ENCODE measurements at places on chromosomes 2 and 18.
A peak's percentile ranks its signal among the peaks of the same experiment; 100 is the strongest.

DNA sequence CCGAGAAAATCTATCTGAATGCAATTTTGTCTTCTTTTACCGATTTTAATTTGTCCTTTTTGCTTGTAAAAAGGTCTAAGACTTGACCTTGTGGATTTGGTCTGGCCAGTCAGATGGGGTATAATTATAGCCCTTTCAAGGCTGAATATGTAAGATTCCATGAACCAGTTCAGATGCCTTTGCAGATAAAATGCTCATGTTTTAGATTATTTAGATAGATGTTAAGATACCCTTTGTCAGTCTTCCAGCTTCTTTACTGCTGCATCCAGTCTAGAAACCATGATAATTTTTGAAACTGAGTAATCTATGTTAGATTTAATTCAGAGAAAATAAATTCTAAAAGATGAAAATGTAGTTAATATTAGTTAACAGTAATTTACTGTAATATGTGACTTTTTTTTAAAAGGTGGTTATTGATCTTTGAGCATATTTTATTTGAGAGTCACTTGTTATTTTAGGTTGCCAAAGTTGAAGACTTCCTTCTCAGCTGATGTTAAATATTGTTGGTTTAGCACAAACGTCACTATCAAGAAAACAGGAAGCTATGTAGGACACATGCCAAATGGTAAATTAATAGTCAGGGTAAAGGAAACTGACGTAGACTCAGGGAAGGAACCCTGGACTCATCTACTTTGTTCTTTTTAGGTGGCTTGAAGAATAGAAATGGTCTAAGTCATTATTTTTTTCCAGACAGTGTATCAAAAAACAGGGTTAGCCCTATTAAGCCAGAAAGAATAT is 29.8 kb downstream of the BABAM2 start:
- no peak for DNase-seq

DNA sequence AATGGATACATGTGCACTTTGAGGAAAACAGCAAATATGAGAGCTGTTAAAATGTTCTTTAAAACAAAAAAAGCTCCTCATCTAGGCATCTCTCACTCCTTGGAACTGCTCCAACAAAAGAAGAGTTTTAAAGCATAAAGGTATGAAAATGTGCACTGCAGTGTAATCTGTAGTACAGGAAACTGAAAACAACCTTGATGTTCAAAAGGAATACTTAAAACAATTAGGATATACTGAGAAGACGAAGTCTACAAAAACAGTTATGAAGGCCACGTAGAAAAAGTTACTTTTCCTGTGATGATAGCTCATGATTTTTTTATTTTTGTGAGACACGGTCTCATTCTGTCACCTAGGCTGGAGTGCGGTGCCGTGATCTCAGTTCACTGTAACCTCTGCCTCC is 2.1 kb upstream of the GPR75 start:
- no peak for DNase-seq

- DNase-seq, result no peak
These were observed 88.7 kb upstream of the ATL2 start for GRCh38 chr2:38465789-38466127.

GRCh38 chr2:239075918-239076758 is 228.3 kb downstream of the TWIST2 start:
- peak; percentile 60 for DNase-seq

- no peak for DNase-seq
These were observed 45.1 kb upstream of the FOSL2 start for GRCh38 chr2:28347596-28347995.

GRCh38 chr2:207847098-207847806 is 77.5 kb upstream of the FZD5 start:
- no peak for DNase-seq

GRCh38 chr2:33312355-33312754 is 164.1 kb upstream of the RASGRP3 start:
- DNase-seq, result no peak

DNA sequence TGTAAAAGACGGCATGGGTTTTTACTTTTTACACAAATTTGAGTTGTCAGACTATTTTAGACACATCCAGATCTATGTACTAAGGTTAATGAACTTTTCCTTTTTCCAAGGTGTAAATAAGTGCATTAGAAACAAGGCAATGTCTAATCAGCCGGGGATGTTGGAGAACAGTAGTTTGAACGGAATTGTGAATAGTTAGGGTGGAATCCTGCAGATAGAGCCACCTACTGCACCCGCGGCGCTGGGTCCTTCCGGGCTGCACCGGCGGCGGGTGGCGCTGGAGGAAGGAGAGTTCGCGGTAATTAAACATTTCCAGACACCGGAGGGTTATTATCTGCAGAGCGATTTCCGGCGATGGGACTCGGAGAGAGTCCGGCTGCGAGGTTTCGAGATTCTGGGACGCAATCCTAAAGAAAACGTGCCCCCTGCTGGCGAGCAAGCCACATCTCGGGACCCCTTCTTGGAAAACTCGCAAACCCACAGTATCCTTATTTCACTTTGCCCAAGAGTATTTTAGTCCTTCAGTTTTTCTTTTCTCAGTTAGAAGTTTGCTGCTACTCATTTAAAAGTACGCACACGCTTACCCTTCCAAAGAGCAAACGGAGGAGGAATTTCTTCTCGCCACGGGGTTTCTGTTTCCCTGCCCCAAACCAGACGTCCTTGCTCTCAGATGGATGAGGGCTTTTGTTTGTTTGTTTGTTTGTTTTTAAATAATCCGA is 4.5 kb upstream of the OSR1 start:
- peak; percentile 84 for DNase-seq

- peak; percentile 27 for DNase-seq
These were observed at the start of gene RSAD2 for GRCh38 chr2:6877402-6878304. RSAD2 (plus strand) TSS chr2:6877777; CDS start chr2:6877801, 24 bp downstream.

DNA sequence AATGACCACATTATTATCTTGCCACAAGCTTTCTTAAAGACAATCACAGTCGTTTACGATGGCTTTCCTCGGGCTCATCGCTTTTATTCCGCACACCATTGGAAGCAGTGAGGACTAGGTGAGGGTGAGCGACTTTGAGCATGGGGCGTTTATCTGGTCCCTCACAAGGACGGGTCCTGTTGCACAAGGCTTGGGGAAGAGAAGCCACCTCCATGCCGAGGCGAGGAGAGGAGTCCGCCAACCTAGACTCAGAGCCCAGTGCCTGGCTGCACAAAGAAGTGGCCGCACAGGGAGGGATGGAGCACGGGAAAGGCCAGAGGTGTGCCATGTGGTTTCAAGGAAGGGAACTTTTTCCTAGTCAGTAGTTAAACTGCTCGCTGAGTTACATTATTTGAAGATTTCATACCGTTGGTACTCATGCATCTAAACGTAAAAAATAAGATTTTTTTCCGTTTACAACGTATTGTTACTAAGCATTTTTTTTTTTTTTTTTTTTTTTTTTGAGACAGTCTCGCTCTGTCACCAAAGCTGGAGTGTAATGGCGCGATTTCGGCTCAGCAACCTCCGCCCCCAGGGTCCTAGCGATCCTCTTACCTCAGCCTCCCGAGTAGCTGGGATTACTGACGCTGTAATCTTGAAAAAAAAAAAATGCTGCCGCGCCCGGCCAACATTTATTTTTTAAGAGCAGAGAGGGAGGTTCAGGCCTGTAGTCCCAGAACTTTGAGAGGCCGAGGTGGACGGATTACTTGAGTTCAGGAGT is 849 bp upstream of the CYP27C1 start:
- no peak for DNase-seq

GRCh38 chr2:47695800-47696477 is 87.0 kb upstream of the MSH6 start:
- DNase-seq, result no peak

GRCh38 chr2:229660951-229661350 is 53.4 kb downstream of the DNER start:
- DNase-seq, result no peak

- peak; percentile 89 for DNase-seq
These were observed 37.5 kb downstream of the PAX8 start for GRCh38 chr2:113240915-113241911.

- no peak for DNase-seq
These were observed 15.5 kb upstream of the SIX2 start for GRCh38 chr2:45024600-45025291.

DNA sequence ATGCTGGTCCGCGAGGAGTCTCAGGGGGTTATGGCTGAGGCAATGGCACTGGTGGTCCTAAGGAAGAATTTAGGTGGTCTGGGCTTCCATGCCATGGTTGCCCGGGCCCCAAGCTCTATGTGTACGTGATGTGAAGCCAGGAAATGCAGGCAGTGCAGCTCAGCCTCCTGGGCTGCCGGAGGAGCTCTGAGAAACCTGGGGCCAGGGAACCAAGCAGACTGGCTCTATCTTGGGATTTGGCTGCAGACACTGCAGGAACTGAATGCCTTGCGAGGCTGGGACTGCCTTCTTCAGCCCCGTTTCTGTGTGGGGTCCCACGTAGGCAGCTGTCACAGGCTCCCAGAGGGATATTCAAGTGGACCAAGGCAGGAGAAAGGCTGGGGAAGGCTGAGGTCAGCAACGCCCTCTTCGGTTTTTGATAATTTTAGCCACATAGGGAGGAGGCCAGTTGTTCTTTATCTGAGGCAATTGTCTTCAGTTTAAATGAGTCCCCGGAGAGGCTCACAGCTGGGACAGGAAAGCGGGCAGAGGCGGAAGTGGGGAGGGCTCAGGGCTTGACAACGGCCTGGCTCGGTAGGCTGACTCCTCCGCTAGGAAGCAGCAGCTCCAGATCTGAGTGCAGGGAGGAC is 77.7 kb downstream of the RHOB start:
- DNase-seq, result peak; percentile 86

DNA sequence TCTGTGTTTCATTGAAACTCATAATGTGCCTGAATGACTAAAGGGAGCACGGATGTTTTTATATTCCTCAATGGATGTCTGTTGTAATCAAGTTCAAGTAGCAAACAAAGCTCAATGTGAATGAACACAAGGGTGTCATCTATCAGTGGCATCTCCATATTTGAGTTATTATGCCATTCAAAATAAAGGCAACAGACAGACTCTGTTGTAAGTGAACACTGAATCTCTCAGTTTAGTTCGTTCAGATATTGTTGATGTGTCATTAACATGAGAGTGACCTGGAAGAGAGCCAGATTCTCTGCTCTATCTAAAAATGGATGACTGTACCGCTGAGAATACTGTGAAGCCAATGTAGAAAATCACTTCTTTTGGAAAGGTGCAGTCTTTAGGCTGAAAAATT is 118.7 kb downstream of the NUP35 start:
- DNase-seq, result no peak

DNA sequence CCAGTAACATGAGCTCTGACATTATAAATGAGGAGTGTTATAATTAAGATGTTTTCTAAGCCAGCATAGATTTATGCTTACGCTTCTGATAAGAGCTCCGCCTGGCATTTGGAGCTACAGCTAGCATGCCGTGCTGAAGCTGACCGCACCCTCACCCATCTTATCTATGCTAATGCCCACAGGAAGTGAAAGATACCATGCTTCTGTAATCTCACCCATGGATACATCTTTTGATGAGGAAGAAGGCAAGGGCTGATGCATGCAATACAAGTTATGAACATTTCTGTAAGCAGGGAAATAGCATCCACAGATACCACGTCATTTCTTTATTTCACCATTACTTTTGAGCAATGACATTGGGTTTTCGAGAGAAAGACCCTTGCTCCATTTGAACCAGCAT is 82.3 kb downstream of the ARL4C start:
- no peak for DNase-seq

DNA sequence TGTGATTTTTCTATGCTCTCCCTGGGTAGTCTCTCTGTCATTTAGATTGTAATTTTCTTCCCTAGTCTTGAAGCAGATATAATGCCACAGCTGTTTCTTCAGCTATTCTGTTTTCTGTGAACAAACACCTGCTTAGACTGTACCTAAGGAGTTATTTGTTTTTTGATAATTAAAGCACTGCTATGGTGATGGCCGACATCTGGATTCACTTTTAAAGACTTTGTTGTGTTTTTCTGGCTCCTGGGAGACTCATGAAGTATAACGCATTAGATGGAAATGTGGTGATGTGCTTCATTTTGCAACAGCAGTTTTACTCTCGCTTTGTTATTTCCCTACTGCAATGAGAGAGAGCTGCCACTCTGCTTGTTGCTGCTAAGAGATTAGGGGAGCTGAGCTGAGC is 15.7 kb upstream of the C2orf69 start:
- DNase-seq, result no peak

- no peak for DNase-seq
These were observed 41.7 kb downstream of the AGAP1 start for GRCh38 chr2:235535423-235536130.

DNA sequence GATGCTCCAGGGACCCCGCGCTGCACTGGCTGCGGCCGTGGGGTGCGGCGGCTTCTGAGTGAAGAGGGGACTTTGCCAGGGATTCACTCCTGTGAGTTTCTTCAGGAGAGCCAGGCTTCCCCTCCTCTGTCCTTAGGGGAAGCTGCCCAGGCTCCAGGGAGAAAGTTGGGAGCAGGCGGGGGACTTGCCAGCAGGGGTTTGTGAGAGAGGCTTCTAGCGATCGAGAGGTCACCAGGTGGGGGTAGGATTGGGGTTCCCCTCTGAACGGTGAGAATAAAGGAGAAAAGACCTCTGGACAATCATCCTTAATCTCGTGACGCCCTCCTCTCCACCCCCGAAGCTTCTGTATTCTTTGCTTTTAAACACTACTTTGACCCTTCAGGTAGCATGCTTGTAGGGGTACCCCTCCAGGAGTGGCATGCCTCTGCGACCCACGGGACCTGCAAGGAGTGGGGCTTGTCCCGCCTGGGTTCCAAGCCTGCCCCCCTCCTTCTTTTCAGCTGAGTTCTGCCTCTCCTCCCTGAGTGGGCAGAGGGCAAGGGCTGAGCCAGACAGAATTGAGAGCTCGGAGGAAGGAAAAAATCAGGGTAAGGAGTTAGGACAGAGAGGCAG is 601 bp downstream of the PROKR1 start:
- DNase-seq, result no peak

DNA sequence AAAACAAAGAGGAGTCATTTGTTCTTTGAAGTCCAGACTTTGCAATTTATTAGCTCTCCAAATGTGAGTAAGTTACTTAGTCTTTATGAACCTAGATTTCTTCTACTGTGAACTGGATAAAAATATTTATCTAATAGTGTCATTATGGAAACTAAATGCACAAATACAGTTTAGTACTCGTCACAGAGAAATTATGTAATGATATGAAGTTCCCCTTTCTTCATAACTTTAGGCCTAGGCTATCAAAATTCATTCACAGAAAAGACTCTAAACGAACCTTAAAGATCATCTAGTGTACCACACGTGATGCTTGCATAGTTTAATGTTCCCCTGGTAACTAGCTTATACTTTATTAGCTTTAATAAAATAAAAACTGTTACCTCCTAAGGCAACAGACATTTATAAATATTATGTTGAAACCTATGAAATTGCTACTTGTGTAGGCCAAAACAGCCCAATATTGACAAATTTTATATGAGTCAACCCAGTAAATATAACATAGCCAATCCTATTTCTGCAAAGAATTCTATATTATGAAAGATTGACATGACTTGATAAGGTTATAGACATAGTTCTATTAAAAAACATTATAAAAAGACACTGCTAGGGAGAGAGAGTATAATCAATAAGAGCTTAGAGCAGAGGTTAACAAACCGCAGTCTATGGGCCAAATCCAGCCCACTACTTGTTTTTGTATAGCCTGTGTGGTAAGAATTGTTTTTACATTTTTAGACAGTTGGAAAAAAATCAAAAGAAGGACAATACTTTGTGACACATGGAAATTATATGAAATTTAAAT is 44.9 kb upstream of the ITPRID2 start:
- no peak for DNase-seq

- no peak for DNase-seq
These were observed 112.1 kb upstream of the PIK3C3 start for GRCh38 chr18:41842886-41843285.

GRCh38 chr2:86661333-86661732 is 37.7 kb upstream of the RNF103 start:
- no peak for DNase-seq

GRCh38 chr2:96251721-96252292 is 14.0 kb downstream of the TMEM127 start:
- DNase-seq, result peak; percentile 55
